ENCODE measurements at places on chromosomes 4 and X. TPM values are rescaled to one million over a fixed set of nuclear protein-coding genes. Genes with fewer than 3 reads are reported as not detected.

GRCh38 chr4:186724864-186725468 is 1.3 kb upstream of the FAT1 start:
- DNase-seq, result peak; percentile 50

DNA sequence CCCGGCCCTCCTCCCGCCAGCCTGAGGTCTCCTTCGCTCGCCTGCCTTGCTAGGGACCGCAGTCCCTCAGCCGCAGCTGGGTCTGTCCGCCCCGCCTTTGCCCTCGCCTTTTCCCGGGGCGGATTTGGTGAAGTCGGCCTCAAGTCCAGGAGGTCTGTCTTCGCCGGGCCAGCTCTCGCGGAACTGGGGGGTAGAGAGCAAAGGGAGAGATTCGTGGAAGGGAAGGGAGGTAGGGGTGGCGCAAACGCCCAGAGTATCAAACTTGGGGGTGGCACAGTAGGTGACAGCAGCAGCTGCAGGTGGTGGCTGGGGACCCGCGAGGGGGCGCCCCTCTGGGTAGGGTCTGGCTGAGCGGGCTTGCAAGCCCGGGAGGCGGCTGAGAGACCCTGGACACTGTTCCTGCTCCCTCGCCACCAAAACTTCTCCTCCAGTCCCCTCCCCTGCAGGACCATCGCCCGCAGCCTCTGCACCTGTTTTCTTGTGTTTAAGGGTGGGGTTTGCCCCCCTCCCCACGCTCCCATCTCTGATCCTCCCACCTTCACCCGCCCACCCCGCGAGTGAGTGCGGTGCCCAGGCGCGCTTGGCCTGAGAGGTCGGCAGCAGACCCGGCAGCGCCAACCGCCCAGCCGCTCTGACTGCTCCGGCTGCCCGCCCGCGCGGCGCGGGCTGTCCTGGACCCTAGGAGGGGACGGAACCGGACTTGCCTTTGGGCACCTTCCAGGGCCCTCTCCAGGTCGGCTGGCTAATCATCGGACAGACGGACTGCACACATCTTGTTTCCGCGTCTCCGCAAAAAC is at the start of gene NPY2R:
Gene NPY2R (plus strand): TSS at position 379 of the 797 bp plus-strand sequence. CDS start 5,304 bp downstream, outside the sequence.
- DNase-seq, result peak; percentile 3

DNA sequence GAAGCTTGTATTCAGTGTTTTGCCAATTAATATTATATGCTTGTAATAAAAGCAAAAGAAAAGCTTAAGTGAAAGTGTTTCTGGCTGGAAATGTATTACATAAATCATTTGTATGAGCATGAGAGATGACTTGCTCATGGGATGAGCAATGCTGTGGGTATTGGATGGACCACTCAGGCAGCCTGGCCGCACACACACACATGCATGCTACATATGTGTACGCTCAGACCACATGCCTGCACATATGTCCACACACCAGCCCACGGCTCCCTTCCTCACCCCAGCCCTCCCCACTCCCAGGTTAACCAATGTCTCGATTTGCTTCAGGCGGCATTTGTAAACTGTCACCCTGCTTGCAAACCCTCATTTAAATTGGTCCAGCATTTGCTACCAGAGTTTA is 55.9 kb downstream of the CPLX1 start:
- no peak for DNase-seq

DNA sequence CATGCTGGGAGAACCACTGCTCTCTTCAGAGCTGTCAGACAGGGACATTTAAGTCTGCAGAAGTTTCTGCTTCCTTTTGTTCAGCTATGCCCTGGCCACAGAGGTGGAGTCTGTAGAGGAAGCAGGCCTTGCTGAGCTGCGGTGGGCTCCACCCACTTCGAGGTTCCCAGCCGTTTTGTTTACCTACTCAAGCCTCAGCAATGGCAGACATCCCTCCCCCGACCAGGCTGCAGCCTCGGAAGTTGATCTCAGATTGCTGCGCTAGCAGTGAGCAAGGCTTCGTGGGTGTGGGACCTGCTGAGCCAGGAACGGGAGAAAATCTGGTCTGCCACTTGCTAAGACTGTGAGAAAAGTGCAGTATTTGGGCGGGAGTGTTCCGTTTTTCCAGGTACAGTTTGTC is 118.9 kb downstream of the SLC10A6 start:
- DNase-seq, result no peak

GRCh38 chrX:39275500-39276068 is 474.3 kb downstream of the MID1IP1 start:
- no peak for DNase-seq

GRCh38 chr4:93658443-93658842 is 170.1 kb upstream of the ATOH1 start:
- DNase-seq, result peak; percentile 5

GRCh38 chr4:26050212-26050643 is 136.2 kb downstream of the SMIM20 start:
- no peak for DNase-seq

DNA sequence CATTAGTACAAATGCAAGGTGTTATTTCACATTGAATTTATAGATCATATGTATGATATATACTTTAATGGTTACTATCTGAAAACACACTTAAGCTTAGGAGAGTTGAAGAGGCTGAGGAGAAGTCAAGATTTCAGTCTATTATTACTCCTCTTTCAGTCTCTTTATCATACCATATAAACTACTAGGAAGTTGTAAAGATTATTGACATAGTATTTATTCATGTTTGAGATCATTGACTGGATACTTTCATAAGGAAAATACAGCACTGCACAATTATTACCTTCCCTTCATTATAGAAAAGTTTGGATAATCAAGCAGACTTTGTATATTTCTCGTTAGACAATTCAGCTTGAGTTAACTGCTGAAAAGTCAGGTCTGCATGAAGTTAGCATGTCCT is 10.0 kb upstream of the SGMS2 start:
- DNase-seq, result no peak

FGFR3 gene
- 0.33 TPM for total RNA-seq

LRAT gene
- under 0.01 TPM for total RNA-seq

SATL1 gene
- total RNA-seq, result not detected

TRO gene
- 13.0 TPM for total RNA-seq

PAGE5 gene
- total RNA-seq, result 0.66 TPM

TLR2 gene
- total RNA-seq, result 0.77 TPM

BGN gene
- total RNA-seq, result 10.1 TPM
